Activated naive CD8-positive, alpha-beta T cell treated with anti-CD3 and anti-CD28 coated beads for 36 hours (primary cell): ENCODE measurements at places on chromosomes 12 and 14.

- DNase-seq: no peak
These were observed 287.3 kb downstream of the MED13L start for GRCh38 chr12:115990241-115990640.

- DNase-seq: no peak
These were observed 410.6 kb downstream of the MDGA2 start for GRCh38 chr14:47264842-47265241.

DNA sequence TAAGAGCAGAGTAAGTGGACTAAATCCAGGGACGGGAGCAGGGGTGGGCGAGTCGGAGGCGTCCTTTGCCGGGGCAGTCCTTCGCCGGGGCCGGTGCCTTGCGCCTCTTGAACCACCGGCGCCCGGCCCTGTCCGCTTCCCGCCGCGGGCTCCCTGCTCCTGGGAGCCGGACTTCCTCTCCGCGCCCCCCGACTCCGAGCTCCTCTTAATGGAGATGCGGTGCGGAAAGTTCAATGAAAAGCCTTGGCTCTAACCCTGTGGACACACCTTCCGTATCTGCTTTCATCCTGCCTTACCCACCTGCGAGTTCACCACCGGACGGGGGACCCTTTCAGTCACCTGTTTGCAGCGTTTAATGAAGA is 412 bp downstream of the FGFR1OP2 start:
- DNase-seq: no peak

DNA sequence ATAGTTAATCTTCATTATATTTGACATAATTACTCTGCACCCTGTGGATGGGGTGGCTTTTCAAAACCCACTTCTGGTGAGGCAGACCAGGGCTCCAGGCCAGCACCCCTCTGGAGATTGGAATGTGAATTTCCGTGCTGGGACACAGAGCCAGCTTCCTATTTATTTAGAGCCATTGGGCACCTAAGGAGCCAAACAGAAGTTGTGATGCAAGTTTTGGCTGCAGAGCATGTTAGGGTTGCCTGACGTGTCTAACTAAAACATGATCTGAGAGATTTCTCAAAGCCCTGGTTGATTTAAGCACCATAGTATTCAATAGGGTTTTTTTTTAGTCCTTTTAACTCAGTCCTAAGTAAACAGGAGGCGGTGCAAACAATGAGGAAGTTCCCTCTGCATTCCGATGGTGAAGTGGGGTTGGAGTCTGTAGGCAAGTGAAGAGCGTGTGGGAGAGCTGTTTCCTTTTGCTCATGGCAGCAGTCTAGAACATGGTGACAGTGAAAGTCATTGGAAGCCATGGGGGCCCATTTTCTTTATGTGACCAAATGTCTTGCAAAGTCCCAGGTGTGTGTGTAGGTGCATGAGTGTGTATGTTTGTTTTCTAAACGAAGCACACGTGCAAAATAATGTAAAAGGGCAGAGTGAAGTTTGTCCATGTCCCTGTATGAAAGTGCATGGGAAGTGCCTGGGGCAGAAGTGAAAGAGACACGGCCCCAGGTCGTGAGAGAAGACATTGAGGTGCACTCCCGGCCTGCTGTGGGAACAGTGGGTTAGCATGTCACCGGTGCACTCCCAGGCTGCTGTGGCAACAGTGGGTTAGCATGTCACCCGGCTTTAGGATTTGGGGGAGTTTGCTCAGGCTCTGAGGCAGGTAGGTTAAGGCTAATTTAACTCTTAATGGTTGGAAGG is 117.7 kb downstream of the PRKCH start:
- DNase-seq: peak; percentile 58

DNA sequence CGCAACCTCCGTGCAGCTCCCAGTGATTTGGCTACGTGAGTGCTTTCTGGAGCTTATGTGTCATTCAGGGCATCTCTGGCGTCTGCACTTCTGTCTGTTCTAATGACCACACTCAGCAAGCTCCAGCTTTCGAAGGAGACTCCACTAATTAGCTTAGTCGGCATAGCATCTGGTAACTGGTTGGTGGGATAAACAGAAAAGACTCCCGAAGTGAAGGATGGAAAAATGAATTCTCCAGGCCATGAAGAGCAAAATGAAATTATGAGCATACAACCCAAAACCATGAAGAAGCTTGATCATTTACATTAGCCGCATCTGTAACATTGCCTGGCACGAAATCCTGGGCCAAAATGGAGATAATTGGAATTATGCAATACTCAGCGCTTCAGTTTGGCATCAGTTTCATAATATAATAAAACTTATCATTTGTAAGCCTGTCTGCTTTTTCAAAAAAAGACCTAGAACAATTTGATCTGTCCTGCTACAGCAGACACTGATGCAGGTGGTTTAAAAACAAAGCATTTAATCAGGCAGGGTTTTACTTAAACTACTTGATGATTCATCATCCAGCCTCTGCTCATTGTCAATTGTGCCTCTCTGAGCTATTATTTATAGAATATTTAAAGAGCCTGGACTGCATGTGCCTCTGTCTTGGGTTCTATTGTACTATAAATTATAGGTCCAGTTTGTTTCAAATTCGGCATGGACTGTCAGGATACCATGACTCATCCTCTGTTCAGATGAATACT is 87.4 kb downstream of the SYT1 start:
- DNase-seq: no peak

DNA sequence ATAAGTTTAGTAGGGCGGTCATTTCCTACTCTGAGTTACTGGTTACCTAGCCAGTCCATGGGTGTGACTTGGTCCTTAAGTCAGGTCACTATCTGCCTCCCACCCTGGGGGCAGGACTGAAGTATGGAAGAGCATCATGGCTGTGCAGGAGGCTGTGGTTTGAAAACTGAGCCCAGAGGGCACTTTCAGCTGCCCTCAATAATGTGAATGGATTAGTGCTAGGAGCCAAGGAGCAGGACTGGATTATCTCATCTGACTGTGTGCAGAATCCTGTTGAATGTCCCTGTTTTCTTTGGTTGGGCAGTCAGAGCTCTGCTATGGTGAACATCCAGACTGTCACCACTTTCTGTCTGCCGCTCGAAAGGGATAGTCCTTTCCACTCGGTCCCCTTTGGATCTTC is 1.6 kb downstream of the ATXN7L3B start:
- DNase-seq: no peak

DNA sequence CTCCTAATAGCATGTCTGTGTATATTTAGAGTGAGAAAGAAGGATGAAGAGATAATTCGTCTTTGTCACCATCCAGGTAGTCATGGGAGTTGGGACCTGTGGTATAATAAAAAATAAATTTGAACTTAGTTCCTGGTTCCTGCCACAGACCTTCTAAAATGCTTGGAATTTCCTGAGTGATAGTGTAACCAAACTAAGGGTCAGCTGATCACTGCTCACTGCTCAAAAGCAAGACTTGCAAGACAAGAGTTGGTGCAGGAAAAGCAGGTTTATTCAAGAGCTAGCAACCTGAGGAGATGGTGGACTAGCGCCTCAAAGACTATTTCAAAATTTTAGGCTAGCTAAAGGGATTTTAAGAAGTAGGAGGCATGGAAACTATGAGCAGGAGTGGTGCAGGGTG is 19.1 kb downstream of the ANG start:
- no peak for DNase-seq

- no peak for DNase-seq
These were observed 9.5 kb downstream of the MYRFL start for GRCh38 chr12:69834576-69834975.

- DNase-seq: no peak
These were observed 885.5 kb upstream of the FOXG1 start for GRCh38 chr14:27881063-27881462.

DNA sequence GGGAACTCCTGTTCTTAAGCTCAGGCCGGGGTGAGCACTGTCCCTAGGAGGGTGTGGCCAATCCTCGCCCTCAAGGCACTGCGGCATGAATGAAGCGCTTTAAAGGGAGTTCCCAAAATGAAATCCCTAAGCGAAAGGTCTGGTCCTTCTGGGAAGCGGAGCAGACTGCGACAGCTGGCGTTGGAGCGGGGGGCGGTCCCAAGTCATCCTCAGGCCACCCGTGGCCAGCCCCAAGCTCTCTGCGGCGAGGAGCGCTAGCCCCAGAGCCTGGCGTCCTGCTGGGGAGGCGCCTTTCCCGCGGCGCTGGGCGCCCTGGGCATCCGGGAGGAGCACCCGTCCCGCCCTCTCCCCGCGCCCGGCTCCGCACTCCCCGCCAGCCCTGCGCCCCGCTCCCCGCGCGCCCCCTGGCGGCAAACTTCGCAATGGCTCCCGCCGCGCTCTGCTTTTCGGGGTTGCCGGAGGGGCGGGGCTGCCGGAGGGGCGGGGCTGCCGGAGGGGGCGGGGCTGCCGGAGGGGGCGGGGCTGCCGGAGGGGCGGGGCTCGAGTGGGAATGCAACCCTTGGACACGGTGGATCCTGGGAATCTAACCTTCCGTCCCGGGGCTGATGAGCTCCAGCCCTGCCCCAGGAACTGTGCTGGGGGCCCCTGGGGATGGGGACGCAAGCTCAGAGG is 25.4 kb downstream of the ZBTB42 start:
- peak; percentile 94 for DNase-seq

- DNase-seq: no peak
These were observed 51.4 kb downstream of the CYP46A1 start for GRCh38 chr14:99735189-99736135.
